Fibroblast of the conjunctiva (primary cell): ENCODE measurements at places on chromosomes 11 and 22.
A peak's percentile ranks its signal among the peaks of the same experiment; 100 is the strongest.

GRCh38 chr11:83116015-83116641 lies 40.8 kb upstream of the PCF11 start:
- DNase-seq = no peak

DNA sequence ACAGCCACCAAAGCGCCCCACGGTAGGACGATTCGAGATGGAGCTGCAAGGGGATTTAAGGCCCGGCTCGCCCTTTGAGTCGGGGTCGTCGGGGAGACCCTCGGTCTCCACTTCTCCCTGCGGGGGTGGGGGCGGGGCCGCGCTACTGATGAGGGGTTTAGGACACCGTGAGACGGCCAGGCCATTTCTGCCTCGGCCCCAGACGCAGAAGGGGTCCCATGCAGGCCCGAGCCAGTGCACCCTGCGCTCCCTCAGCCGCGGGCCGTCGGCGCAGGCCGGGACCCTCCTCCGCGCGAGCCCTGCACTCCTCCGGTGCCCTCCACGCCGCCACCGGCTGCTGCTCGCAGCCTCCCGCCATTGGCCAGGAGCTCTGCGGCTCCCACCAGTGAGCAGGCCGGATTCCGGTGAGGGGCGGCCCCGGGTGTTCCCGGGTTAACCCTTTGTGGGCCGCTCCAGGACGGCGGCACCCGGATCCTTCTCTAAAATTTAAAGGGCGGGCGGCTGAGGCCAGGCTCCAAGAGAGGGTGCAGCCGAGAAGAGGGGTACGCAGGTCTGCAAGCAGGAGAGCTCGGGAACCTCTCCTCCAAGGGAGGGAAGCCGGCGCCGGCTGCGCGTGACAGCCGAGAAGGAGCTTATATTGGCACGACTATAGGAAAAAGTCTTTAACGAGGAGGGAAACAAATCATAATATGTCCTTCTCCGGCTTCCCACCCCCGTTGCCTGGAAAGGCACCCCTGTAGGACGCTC lies 18.0 kb downstream of the CREB3L1 start:
- no peak for DNase-seq

DNA sequence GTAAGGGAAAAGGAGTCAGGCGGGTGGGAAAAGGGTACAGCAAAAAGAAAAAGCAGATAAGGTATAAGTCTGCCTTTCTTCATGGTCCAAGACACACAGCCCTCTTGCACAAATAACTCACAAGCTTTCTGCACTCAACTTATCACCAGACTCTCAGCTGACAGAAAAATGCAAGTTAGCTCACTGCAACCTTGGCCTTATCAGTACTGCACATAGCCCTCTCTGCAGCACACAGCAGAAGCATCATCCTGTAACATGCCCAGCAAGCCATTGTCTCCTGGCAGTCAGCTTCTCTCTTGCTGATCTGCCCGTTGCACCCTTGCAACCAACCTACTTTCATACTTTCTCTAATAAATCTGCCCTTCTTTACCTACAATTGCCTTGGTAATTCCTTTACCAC lies 5.8 kb downstream of the ZBTB44 start:
- DNase-seq = no peak

- DNase-seq = no peak
Measured at GRCh38 chr11:115201111-115201792, 303.0 kb downstream of the CADM1 start.

DNA sequence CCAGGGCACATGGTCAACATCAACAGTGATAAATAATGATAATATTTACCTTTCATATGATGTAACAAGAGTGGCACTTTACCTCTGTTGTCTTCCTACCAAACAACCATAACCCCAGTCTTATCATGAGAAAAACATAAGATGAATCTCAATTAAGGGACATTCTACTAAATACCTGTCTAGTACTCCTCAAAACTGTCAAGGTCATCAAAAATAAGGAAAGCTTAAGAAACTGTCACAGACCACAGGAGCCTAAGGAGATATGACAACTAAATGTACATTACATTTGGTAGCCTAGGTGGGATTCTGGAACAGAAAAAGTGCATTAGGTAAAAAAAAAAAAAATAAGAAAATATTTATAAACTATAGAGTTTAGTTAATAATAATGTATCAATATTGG lies 118.1 kb downstream of the CCDC34 start:
- no peak for DNase-seq

DNA sequence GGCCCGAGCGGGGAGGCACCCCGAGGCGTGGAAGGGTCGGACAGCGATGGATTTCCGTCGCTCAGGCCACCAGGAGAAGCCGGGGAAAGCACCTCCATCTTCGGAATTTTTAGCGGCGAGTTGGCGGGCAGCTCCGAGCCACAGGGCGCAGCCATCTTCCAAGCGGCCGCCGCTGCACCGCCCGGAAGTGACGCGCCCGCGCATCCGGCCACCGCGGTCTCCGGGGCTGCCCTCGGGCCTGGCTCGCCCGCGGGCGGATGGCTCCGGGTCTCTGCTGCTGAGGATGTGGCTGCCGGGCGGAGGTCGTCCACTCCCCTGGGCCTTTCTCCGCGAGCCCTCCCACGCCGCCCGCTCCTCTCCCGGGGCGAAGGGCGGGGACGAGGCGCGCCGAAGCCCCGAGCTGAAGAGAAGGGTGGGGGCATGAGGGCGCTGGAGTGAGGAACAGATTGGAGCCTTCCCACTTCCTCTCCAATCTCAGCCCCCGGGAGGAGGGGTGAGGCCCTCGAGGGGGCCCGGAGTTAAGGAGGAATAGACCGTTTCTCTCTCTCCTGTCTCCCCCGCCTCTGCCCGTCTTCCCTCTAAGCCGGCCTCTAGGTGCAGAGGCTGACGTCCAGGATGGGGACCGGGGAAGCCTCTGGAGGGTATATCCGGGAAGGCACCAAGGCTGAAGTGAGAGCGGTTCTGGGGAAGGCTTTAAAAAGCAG lies at the start of gene MSANTD2:
TSS of gene MSANTD2 (minus strand) at position 181 of the 704 bp plus-strand sequence. CDS start at position 155, 26 bp downstream.
- peak; percentile 56 for DNase-seq

DNA sequence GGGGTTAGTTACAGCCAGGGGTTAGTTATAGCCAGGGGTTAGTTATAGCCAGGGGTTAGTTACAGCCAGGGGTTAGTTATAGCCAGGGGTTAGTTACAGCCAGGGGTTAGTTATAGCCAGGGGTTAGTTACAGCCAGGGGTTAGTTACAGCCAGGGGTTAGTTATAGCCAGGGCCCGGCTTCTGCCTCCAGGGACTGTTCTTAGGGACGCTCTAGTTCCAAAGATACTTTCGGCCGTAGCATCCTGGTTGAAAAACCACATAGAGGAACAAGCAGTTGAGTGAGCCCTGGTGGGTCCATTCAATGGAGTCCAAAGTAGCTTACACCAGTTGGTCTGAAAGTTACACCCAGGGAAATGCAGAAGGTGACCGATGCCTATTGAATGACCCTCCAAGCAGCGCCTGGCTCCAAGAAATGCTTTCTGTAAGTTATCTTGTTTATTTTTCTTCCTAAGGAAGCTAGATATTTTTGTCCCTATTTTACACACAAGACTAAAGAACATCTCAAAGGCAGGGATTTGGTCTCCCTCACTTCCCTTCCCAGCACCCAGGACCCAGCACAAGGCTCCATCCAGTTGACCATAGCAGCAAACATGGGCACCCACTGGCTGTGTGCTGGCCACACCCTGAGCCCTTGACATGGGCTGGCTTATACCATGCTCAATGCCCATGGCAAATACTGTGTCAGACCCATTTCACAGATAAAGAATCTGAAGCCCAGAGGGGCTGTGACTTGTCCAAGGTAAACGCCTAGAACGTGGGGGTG lies 49.7 kb upstream of the SHISAL1 start:
- no peak for DNase-seq

DNA sequence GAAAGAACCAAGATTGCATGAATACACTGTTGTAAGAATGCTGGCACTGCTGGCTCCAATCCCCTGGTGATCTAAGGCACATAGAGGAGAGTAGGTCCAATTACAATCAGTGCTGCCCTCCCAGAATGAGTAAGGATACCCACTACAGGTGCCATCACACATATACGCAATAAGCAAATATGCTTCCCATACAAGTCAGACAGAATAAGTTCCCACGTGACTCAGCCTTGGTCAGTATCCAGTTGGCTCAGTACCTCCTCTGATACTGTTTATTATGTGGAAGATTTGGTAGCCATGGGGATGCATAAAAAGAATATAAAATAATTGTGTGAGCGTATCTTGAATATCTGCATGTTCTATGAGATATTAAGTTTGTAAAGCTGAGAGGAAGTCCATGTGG lies 8.9 kb upstream of the OR2D3 start:
- no peak for DNase-seq

DNA sequence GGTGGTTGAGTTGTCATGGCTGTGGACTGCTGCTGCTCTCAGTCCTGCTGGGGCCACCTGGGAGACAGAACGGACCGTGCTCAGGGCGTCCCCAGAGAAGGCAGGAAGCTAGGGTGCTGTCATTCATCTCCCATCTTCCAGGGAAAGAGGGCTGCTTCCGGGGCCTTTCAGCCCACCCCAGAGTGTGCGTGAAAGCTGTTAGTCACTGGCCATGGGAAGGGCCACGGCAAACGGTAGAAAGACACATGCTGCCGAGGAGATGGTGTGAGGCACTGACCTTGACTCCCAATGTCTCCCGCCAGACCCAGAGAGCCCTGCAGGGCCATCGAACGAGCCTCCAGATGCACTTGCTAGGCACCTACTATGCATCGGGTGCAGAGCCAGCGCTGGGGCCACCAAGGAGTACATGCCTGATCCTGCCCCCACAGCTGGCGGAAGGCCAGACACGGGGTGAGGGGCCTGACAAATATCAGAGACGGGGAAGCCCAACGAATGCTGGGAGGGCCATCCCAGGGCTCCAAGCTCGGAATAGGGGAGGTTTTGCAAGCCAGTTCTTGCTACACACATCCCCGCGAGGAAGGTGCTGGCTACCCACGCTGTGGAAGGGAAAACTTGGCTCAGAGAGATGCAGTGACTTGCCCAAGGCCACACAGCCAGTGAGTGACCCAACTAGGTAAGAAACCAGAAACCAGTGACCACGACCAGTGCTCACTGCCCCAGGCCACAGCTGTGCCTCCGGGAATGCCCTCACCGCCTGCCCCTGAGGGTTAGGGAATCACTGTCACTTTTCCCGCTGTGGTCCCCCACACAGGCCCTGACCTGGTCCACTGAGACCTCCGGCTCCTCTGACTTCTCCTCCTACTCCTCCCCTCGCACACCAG lies 10.1 kb downstream of the RAC2 start:
- DNase-seq = no peak

DNA sequence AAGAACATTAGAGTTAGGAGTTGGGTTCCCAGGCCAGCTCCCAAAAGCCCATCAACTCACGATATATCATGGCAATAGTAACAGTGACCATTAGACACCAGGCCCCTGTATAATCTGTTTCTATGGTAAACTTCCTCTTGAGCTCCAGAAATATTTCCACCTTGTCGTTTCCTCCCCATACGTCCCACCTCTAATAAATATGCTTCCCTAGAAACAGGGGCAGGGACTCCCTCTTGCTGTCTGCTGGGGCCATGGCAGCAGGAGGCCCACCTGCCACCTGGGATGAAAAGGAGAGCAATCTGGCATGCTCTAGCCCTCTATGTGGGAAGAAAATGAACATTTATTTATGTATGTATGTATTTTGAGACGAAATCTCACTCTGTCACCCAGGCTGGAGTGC lies 32.2 kb upstream of the AMOTL1 start:
- DNase-seq = no peak

GRCh38 chr11:1728931-1729691 lies 21.3 kb downstream of the IFITM10 start:
- DNase-seq = no peak

DNA sequence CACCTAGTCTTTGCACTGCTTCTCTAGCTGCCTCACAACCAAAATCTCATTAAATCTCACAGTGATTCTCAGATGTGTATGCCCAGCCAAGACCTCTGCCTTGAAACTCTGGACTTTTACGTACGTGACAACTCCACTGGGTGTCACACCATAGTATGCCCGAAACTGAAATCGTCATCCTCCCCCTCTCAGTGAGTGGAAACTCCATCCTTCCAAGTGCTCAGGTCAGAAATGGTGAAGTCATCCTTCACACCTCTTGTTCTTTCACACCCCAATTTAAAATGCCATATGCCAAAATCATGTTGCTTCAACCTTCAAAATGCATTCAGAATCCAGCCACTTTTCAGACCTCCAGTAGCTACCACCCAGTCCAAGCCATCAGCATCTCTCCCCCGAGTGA lies 42.5 kb downstream of the SFI1 start:
- no peak for DNase-seq

DNA sequence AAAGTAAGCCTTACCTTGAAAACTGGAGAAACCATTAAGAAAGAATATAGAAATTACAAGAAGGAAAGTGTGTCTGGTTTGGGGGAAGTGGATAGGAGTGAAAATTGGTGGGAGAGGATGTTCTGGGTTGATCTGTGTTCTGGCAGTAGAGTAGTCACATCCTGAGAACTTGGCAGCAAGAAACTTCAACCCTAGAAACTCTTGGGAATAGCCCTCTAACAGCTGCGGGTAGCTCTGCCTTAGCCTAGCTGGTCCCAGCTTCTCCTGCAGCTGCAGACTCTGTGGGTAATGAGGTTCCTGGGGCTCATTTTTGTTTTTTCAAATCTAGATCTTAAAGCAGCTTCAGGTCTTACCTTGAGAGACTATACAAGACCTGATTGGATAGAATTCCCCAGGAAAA lies 24.2 kb upstream of the OR6X1 start:
- no peak for DNase-seq

GRCh38 chr11:96366024-96366423 lies 23.0 kb upstream of the MAML2 start:
- no peak for DNase-seq

- no peak for DNase-seq
Measured at GRCh38 chr11:79441461-79441875, 638 bp upstream of the TENM4 start.

- no peak for DNase-seq
Measured at GRCh38 chr22:16935209-16935608, 72.8 kb downstream of the GAB4 start.

DNA sequence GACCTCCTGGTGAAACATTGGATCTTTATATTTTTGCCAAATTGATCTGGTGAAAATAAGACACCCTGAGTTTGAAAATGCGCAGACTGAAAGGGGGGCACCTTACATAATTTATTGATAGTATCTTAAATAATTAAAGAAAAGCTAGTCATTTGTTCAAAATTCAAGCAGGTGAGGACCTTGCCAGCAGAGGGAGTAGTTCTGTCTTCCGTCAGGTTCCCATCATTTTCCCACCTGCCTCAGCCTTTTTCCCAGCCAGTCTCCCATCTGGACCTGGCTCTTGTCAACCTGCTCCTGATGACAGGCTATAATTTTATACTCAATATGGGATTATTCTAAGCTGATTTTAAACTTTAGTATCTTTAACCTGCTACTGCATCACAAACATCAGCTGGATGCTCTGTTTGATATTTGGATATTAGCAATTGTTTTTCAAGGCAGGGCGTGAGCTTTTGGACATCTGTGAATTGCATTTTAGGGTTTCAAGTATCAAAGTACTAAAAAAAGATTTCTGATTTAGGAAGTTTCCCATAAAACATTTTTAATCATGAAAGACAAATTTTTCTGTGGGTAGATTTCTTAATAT lies 132.0 kb downstream of the ELP4 start:
- DNase-seq = no peak

DNA sequence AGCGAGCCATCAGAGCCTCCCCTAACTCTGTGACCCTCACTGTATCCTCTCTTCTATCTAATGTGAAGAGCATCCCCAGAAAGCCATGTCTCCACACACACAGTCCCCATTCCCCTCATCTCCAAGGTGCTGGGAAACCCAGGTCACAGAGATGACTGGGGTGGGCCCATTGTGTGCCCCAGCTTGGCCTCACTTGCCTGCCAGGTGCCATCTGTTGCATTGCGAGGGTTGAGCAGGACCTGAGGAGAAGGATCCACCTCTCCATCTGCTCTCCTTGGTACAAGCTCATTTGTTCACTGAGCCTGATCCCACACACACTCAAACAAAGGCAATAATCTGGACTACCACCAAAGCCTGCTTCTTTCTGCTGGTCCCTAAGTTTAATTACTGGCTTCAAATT lies 118.8 kb downstream of the SPATA19 start:
- no peak for DNase-seq
